Cerebellar nuclear complex (tissue), 1 donor: ENCODE measurements at places on chromosomes 7 and 10.

DNA sequence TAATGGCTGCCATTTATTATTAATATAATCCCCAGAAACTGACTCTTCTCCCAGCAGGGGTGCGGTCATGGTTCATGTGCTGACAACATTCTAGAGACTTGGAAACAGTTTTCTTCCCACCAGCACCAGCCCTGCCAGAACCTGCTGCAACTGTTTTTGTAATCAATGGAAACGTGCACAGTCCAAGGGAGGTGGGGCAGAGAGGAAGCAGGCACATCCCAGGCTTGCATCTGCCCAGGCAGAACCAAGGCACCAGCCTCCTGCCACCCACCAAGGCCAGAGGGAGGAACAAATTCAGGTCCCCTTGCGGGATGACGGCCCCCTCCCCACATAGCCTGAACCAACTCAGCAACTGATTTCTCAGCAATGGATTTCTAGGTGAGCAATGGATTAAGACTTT, 119.0 kb downstream of the OAT start:
- no peak for DNase-seq

DNA sequence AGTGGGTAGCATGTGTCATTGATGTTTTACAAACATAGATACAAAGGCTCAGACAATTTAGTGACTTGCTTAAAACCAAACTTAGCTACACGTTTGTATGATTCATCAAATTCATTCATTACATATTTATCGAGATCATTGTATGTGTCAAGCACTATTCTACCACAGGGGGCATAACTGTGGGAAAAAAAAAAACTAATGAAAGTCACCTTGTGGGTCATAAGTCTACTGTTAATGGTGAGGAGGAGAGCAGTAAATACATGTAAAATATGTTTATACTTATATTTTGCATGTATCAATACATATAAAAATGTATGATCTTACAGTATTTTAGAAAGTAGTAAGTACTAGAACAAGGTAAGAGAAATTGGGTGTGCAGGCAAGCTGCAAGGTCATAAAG, 933.8 kb downstream of the IPMK start:
- DNase-seq: no peak

DNA sequence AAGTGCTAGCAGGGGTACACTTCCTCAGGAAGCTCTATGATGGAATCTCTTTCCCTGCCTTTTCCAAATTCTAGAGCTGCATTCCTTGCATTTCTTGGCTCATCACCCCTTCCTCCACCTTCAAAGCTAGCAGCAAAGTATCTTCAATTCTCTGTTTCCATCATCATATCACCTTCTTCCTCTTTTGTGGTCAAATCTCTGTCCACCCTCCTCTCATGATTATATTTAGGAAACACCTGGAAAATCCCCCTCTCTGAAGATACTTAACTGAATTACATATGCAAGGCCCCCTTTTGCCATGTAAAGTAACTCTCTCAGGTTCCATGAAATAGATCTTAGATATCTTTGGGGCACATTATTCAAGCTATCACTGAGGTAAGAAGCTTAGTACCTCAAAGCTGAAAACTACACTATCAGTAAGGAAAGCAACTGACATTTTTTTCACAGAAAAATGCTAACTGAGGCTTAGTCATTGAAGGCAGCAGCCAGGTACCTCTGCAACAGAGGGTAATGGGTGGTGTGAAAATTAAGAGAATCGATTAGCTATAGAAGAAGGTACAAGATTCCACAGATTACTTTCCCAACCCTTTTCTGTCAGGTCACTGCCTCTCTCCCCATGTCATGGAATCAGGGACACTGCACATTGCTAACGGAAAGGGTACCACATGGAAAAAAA, 197.3 kb downstream of the MACC1 start:
- no peak for DNase-seq

DNA sequence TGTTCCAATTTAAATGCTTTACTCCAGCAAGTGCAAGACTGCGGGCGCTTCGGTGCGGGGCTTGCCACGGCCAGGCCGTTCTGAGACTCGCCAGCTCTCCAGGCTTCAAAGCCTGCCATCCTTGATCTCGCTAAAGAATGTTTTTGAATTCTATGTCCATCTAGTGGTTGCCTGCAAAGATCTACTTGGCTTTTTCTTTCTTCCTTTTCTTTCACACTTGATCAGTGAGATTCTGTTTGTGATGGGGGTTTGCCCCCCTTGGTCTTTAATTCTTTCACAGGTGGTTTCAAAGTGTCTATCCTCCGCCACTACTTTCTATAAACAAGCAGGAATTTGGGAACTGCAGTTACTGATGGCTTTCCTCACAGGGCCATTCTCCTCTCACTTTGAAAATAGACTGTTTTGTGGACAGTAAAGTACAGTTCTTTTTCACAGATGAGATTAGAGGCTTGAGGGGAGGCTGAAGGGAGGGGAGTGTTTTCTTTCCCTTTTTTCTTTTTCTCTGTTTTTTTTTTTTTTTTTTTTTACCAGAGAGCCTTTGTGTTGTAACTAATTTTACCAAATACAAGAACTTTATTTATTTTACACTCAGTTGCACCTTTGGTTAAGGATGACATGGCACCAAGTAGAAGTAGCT, 15.2 kb upstream of the FBXW4 start:
- no peak for DNase-seq

- peak; percentile 38 for DNase-seq
Observed at GRCh38 chr7:120742372-120742771, 115.6 kb downstream of the TSPAN12 start.

DNA sequence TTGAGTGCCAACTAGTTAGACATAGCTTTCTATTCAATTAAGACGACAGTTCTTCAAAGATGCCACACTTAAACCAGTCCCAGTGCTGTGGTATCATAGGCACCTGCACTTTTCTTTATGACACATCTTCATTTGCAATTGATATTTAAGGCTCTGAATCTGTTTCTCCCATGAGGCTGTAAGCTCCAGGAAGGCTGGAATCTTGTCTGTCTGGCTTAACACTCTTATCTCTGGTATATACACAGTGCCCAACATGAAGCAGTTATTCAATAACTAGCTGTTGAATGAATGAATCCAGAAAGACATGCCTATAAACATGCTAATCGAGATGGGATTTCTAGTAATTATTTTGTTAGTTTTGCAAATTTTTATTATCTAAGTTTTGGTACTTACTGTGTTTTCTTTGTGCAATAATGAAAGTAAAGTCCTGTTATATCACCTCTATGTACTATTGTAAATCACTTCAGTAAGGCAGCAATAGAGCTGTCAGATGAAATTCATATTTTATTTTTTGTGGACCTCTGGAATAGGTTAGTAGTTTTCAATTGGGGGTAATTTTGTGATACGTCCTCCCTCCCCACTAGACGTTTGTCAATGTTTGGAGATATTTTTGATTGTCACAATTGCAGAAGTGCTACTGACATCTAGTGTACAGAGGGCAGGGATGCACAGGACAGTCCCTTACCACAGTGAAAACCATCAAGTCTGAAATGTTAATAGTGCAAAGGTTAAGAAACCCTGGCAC, 51.3 kb upstream of the STEAP4 start:
- DNase-seq: no peak

DNA sequence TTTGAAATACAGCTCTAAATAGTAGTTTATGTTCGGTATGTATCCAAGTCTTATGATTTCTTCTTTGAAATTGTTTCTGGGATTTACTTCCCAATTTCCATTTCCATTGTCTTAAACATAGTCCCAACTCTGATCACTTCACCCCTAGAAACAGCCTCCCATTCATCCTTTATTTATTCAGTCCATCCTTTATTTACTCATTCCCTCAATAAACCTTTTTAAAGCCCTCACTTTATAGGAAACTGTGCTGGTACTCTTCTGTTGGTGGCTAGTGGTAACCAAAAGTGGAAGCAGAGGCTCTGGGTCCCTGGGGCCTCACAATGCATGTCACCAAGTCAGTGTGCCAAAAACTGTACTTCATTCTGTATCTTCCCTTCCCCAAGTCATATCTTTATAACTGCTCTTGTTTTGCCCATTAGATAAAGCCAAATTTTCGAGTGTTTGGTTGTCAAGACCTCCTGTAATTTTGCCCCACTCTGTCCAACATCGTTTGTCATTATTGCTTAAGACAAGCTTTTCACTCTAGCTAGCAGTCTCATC, 3.9 kb upstream of the EPC1 start:
- no peak for DNase-seq

GRCh38 chr7:127828843-127829500, 177.0 kb downstream of the SND1 start:
- no peak for DNase-seq

- no peak for DNase-seq
Observed at GRCh38 chr10:46557319-46558121, 1.1 kb upstream of the GPRIN2 start.

DNA sequence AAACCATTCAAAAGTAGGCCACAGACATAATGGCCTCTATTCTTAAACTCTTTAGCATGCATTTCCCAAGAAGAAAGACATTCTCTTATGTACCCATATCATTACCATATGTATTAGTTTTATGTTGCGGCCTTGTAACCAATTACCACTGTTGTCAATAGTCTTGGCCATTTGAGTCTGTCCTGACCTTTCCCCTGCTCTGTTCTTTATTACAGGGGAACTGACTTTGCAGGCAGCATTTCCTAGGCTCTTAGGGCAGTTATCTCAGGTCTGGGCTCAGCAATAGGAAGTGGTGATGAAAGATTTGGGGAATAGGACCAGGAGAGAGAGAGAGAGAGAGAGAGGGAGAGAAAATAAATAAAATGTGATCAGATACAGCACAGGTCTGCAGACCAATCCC, 194.5 kb upstream of the LRGUK start:
- no peak for DNase-seq

GRCh38 chr10:25056726-25057125, 40.3 kb downstream of the THNSL1 start:
- no peak for DNase-seq

DNA sequence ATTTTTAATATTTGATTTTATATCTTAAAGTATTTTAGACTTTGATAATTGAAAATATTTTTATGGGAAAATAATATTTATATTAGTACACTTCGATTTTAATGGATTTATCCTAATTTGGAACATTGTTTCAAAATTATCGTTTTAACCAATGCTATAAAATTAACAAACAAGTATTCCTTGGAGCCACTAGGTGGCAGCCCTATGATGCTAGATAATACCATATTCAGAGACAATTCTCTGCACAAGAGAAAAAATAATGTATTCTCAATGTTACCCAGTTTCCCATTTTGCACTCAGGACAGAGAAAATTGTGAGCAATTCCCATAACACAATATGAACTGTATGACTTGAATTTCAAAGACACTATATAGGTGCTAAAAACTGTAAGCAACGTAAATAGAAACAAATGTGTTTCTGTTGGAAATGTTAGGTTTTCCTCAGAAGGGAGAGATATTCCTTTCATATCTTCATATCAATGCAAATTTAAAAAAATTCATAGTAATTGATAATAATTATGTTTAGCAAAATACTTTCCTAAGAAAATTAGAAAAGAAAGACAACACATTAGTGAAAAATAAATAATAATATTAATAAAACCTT, 237.8 kb downstream of the SEMA3E start:
- DNase-seq: no peak

DNA sequence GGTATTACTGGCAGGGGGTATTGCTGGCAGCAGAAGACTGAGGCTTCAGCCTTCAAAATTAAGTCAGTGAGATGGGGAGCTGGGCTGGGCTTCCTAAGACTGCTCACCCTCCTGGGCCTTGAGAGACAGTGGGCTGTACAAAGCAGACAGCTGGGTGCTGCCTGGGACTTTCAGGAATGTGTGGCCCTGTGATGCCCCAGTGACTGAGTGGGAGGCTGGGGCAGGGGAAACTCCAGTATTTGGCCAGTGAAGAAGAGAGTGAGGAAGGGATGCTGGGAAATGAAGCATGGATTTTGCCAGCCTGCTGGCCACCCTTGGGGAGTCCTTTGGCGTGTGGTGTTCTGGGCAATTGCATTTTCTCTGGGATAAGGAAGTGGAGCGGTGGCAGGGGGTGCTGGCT, 442 bp downstream of the ANKRD2 start:
- no peak for DNase-seq

GRCh38 chr10:74227697-74228424, 76.8 kb downstream of the ADK start:
- no peak for DNase-seq

DNA sequence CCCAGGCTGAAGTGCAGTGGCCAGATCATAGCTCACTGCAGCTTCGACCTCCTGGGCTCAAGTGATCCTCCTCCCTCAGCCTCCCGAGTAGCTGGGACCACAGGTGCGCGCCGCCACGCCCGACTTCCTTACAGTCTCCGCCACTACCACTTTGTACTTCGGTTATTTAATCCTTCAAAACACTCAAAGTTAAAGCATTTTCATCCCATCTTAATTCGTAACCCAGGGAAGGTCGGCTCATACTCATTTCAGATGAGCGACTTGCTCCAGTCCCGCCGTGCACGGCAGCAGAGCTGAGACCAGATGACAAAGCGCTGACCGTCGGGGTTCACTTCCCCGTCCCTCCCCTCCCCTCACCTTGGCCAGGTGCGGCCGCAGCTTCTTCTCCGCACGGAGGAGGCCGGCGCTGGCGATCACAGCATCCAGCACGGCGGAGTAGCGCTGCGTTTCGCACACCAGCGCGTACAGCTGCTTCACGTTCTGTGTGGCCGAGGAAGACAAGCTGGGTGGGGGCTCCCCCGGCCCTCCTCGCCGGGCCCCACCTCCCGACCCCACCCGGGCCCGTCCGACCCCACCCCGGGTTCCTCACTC, 457 bp downstream of the NSUN5 start:
- no peak for DNase-seq
